ENCODE measurements at places on chromosomes 6 and 20.

- DNase-seq, result no peak
Observed at GRCh38 chr6:12058172-12058961, 46.3 kb downstream of the HIVEP1 start.

DNA sequence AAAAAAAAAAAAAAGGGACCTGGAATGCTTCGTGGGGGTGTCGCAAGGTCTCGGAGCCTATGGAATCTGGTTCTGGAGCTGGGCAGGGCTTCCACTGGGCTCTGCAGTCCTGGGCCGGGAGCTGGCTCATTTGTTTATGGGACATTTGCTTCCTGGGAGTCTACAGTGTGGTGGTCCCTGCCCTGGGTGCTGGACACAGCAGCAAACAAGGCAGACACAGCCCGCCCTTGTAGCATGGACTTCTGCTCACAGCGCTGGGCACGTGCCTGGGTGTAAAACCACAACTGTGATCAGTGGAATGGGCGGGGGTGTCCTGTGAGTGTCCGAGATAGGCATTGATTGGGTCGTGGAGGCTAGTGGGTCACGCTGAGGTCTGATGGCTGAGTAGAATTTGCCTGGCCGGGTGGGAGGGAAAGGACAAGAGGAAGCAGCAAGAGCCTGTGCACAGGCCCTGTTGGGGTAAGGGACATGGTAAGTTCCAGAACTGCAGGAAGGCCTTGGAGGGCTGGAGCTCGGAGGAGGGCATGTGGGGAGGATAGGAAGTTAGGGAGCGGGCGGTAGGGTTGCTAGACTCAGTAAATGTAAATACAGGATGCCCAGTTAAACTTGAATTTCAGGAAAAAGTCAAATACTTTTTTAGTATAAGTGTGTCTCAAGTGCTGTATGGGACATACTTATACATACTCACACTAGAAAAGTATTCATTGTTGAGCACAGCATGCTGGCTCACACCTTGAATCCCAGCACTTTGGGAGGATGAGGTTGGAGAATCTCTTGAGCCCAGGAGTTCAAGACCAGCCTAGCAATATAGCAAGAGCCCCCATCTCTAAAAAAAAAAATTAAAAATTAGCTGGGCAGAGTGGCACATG, 61.3 kb upstream of the PMEPA1 start:
- no peak for DNase-seq

GRCh38 chr6:163780994-163781393, 366.5 kb downstream of the QKI start:
- no peak for DNase-seq

DNA sequence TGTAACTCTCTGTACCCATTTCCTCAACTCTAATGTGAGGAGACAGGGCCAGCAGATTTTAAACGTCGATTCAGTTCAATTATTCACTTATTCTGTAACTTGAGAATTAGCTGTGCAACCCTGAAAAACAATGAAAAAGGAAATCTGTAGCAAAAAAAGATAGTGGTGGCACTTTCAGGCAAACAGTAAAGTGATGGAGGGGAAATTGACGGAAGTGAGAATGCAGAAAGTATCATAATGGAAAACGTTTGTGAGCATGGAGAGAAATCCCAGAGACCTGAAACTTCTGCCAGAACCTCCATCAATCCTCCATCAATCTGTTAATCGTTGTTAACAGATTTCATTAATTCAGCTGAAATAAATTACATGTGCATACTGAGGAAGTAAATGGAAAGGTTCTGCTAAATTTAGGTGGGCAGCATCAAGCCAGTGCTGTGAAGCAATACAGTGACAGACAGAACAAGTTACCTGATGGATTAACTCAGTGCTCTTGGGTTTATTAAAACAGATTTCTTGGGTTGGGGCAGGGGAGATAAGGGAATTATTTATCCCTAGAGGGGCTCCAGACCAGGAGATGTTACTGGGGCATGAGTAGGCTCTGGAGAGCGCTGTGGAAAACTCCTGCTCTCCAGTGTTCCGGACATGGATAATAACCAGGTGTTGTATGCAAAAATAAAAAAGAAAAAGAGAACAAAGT, 17.5 kb downstream of the KIZ start:
- no peak for DNase-seq

GRCh38 chr6:97294451-97294850, 11.4 kb upstream of the MMS22L start:
- no peak for DNase-seq

DNA sequence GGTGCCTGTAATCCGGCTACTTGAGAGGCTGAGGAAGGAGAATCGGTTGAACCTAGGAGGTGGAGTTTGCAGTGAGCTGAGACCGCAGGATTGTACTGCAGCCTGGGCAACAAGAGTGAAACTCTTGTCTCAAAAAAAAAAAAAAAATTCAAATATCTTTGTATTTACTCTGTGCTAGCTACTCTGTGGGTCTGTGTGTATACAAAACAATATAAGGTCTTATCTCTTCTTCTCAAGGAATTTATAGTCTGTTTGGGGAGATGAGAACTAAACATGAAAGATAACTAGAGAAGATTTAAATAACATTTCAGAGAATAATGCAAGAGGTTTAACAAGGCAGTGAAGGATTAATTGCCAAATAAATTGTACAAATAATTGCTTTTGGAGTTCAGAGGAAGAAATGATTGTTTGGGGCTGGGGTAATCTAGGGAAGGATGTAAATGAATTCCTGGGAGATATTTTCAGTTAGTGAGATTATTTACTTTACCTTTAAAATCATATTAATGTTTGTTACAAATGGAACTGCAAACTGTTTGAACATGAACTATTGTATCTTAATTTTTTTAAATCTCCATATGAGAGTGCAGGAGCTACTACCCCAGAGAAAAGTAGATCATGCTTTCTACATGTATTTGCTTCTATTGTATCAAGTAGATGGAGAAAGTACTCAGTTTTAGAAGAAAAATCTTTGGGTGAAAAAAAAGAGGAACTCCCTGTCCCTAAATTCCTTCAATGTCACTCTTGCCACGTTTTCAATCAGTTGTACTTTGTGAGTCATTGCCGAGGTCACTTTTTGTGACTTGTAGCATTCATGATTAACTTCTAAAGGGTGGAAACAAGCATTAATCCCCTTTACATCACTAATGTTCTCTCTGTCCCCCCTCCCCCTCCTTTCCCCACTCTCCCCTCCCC, 39.0 kb downstream of the NCOA3 start:
- DNase-seq, result no peak

DNA sequence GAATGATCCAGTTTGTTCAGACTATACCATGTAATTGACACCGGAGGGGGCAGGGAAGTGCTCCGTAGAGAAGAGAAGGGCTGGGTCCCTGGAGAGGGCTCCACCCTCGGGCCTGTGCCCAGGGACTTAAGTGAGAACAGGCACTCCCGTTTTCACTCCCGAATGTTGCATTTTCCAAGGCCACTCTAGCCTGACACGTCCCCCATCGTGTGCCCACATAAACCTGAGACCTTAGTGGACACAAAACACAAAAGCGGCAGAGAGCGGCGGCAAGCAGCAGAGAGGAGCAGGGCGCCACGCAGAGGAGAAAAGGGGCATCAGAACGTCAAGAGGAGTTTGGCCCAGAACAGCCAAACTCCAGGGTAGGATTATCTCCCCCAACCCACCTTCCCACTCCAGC, 1405.1 kb downstream of the GRIK2 start:
- no peak for DNase-seq

DNA sequence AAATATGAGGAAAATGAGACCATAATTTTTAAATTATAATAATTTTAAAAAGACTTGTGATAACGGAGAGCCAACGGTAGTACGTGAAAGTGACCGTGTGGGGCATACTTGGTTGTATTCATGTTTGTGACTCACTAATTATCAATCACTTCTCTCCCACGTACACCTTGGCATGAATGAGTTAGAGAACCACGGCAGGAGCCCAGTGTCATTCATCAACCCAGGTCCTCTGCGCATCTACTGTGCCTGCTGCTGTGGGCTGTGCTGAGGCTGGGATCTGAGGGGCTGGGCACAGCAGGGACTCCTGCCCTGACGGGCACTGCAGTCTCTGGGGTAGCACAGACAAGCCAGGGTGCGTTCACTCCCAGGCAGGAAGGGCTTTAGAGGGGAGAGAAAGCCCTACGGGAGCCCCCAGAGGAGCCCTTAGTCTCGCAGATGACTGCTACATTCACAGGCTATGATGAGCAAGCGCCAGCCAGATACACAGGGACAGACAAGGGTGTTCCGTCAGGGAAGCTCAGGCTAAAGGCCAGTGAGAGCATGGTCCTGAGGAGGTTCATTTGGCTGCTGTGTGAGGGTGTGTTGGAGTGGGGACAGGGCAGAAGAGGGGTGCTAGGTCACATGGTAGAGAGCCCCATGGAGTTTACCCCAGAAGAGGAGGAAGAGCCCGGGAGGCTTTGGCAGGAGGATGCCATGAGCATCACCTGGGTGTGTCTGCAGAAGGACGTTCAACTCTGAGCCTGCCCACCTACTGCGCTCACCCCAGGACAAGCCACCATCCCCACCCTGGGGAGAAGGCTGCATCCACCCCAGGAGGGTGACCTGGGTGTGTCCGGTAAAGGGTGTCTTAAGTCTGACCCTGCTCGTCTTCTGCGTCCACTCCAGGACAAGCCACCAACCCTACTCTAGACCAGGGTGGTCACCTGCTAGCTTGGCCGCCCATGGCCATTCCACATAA, 8.2 kb upstream of the RPS6KA2 start:
- DNase-seq, result no peak

GRCh38 chr20:25136056-25136455, 54.1 kb upstream of the VSX1 start:
- DNase-seq, result no peak

DNA sequence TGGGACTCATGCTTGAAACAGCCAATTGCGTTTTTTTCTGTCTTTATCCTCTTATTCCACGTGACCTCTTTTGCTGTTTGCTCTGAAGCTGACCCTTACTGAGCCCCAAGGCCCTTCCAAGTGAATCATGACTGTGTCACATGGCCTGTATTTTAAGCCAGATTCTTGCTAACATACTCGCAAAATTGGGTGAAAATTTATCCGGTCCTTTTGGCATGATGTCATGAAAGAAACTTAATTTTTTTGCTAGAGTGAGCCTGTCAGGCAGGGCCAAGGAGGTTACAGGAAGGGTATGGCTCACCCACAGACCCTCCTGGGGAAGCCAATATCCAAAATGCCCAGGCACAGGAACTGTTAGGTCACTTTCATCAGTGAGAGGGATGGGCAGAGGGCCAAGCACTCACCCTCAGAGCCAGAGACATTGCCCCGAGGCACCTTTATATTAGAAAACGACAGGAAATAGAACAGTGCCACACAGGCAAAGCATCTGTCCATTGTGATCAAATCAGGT, 296.7 kb downstream of the CDH26 start:
- DNase-seq, result no peak

DNA sequence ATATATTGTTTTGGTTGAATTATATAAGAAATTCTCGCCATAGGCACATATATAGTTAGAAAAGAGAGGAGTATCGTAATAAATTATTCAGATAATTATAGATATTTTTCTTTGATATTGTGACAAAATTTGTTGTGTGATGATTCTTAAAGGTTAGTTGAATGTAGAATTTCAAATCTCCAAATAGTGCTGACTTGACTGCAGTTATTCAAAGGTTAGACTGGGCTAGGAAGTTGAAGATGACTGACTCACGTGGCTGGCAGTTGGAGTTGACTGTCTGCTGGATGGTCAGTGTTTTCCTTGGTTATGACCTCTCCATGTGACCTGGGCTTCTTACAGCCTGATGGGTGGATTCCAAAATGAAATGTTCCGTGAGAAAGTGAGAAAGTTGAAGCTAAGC, 55.3 kb downstream of the FLRT3 start:
- no peak for DNase-seq

DNA sequence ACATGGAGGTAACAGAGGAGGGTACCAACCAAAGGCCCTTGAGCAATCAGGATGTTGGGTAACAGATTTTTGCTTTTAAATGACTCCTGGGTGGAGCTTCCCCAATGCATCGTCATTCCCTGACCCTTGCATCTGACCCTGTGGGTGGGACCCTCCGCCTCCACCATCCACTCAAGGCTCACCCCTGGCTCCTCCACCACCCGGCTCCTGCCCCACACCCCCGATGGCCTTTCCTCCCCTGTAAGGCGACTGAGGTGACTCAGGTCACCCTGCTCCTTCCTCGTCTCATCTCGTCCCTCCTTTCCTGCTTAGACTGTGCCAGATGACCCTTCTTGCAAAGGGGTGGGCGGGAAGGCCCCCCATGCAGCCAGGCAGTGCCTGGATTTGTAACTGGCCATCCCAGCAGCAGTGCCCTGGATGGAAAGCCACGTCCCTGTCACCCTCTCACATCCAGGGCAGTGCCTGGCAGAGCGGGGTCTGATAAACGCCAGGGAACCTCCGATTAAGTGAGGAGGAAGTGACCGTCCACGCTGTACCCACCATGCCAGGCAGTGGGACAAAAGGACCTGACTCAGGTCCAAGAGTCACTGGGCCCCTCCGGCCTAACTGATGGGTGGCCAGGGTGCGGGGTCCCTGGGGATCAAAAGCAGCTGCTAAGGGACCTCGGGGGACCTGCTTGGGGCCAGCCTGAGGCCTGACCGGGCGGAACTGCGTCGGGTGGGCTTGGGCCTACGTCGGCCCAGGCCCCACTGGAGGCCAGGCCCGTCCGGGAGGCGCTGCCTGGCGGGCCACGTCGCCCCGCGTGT, 624 bp upstream of the NPEPL1 start:
- no peak for DNase-seq

- no peak for DNase-seq
Observed at GRCh38 chr6:30483677-30484279, 5.5 kb upstream of the HLA-E start.

DNA sequence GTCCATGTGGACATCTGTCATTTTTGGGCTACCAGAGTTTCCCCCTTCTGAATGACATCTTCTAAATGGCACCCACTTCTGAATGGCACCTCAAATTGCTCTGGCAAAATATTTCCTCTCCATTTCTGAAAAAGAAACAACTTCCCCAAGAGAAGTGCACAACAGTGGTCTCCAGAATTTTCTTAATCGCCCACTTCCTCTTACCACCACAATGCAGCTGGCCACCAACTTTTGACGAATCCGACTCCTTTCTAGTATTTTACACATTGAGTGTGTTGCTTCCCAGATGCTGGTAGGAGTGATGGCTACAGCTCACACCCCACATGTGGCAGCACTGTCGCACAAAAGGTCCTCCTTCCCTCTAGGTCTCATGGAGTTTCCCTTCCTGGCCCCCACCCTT, 216.1 kb downstream of the FOXA2 start:
- no peak for DNase-seq

DNA sequence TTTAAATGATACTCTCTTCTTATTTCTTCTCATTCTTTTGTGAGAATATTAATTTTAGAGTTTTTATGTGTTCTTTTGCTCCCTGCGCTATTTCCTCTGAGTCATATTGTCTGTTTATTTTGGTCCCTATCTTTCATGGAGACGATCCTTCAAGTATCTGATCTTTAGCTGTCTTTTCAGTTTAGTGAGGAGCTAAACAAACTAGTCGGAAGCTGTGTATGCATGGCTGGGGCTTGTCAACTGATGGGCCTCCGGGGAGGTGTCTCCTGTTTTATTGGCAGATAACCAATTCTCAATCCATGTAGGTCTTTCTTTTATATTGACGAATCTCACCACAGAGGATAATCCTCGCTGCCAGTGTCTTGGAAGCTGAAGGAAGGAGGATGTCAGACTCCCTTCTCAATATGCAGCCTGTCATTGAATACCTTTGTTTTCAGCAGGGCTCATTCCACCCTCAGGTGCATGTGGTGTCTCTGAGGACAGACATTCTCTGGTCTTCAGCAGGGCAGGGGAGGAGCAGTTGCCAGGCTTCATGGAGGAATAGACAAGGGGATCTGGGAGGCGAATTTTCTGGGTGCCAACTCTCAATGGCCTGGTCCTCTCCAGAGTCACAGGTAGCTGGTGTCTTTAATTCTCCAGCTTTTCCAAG, 64.9 kb downstream of the RNF182 start:
- DNase-seq, result no peak
